ENCODE measurements at places on chromosomes 3 and 15. TPM values are rescaled to one million over a fixed set of nuclear protein-coding genes. Genes with fewer than 3 reads are reported as not detected.

GRCh38 chr3:5389057-5389456 lies 201.6 kb downstream of the EDEM1 start:
- DNase-seq, result no peak

DNA sequence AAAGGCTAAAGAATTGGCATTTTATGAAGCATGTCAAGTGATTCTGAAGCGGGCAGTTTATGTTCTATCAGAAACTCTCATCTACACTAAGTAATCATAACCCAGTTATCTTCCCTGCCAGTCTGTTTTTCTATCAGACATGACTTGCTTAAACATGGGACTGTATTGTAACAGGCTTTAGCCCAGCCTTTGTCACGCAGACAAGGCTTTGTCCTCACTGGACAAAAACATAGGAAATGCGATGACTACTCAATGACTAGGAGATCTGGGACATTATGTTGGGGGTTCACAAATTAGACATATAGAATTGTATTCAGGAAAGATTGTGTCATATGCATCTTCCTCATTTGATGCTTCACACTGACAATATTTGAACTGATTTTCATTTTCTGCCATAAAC lies 115.5 kb downstream of the GADL1 start:
- DNase-seq, result no peak

DNA sequence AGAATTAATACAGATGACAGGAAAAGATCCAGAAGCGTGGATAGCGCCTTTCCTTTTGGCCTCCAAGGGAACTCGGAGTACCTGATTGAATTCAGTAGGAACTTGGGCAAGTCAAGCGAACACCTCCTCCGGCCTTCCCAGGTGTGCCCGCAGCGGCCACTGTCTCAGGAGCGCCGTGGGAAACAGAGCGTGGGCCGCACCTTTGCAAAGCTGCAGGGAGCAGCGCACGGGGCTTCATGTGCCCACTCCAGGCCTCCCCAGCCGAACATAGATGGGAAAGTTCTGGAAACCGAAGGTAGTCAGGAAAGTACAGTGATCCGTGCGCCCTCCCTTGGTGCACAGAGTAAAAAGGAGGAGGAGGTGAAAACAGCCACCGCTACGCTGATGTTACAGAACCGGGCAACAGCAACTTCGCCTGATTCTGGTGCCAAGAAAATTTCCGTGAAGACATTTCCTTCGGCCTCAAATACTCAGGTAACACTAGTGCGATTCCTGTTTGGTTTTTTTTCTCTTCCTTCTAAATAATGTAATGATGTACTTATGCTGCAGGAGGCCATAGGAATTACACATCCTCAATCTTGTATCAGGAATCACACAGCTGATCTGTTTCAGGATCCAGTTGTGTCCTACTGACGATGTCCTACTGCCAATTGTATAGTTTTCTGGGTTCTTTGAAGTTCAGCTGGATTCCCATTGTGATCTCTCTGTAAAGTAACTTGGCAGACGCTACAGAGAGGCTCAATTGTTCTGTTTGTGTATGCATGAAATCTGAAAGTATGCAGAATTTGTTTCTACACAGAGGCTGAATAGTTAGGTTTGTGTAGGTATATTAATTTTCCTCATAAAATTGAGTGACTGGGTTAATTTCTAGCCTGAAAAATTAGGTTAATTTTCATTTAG lies 63.1 kb downstream of the CGNL1 start:
- no peak for DNase-seq

DNA sequence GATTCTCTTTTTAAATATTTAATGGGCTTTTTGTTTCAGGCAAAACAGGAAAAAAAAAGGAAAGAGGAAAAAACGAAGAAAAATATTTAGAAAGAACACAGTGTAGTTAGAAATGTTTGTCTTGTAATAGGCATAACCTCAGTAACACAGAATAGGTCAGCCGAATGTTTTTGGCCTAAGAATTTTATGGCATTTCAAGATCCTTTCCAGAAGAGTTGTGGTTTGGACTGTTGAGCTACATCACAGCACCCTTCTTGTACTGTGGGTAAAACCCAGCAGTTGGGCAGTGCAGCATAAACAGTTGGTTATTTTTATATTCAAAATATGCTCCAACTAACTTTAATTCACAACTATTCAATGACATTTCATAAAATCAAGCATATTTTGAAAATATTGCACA lies 474.4 kb upstream of the AGTR1 start:
- no peak for DNase-seq

GRCh38 chr3:140850210-140850955 lies 91.3 kb upstream of the SLC25A36 start:
- DNase-seq, result no peak

The SIDT1 gene
- total RNA-seq, result 0.59 TPM

The DGKG gene
- 0.16 TPM for total RNA-seq

The MAP2K5 gene
- total RNA-seq, result 9.3 TPM

GRCh38 chr3:44906997-44907396 lies 32.6 kb downstream of the TGM4 start:
- no peak for DNase-seq

DNA sequence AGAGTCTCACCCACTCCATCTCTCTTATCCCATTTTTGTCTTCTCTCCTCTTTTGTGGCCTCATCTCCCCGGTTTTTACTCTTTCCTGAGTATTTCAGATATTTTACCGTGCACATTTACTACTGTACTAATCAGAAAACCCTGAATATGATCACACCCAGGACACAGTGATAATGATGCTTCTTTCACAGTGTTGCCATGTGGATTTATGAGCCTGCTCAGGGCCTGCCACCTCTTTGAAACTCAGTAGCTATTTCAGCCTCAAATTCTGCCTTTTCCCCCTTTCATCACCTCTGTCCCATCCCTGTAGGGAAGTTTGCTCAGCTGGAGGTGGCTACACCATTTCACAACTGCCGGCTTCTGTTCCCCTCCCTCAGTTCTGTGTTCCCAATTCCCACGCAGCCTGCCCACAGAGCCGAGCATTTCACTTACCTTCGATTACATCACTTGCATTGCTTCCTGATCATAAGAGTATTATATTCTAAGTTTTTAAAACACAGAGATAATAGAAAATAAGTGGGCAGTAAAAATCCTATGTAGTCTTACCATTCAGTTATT lies 33.2 kb downstream of the ARNT2 start:
- no peak for DNase-seq

DNA sequence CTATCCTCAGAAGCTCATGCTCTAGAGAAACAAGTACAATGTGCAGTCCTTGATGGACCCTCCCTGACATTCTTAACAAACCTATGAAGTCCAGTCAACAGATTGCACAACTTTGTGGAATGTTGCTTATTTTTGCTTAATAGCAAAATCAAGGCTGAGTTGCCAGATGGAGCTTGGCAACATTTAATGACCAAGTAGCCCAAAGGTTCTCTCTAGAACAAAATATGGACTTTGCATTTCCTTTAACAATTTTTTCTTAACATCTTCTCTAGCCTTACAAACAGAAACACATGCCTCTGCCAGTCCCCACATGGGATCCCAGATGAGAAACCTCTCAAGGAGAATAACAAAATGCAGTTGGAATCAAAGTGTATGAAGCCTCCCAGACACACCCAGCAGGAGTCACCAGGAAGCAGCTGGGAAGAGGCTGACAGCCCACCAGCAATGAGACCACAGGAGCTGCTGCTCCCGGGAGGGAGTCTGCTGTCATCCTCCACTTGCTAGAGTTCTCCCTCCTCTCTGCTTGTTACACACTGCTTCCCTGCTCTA lies 422.5 kb upstream of the CDIN1 start:
- DNase-seq, result no peak

DNA sequence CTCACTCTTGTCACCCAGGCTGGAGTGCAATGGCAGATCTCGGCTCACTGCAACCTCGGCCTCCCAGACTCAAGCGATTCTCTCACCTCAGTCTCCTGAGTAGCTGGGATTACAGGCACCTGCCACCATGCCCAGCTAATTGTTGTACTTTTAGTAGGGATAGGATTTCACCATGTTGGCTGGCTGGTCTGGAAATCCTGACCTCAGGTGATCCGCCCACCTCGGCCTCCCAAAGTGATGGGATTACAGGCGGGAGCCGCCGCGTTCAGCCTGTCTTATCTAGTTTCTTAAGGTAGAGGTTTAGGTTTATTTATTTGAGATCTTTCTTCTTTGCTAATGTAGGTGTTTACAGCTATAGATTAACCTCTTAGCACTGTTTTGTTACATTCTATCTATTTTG lies 708.8 kb downstream of the ZNF385D start:
- no peak for DNase-seq

GRCh38 chr3:12536423-12536822 lies 8.9 kb downstream of the MKRN2OS start:
- no peak for DNase-seq

- DNase-seq, result no peak
These were observed 40.0 kb downstream of the TM4SF4 start for GRCh38 chr3:149514471-149514870.

- no peak for DNase-seq
These were observed 149.7 kb downstream of the RBMS3 start for GRCh38 chr3:29430558-29430971.

DNA sequence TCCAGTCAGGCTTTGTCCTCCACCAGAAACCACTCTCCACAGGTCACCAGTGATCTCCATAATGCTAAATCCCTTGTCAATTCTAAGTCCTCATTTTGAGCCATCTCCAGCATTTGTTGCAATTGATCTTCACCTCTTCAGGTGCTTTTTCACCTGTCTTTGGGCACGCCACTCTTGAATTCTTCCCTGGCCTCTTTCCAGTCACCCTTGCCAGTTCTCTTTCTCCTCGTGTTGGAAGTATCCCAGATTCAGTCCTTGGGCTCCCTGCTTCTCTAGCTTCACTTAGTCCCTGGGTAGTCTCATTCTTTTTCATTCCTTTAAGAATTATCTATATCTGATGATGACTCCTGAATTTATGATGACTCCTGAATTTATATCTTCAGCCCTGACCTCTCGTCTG lies 37.5 kb downstream of the MAPK6 start:
- no peak for DNase-seq

GRCh38 chr15:41203395-41203794 lies 27.2 kb downstream of the EXD1 start:
- no peak for DNase-seq

GRCh38 chr15:62060896-62061280 lies 641 bp upstream of the VPS13C start:
- DNase-seq, result no peak

- no peak for DNase-seq
These were observed 18.9 kb upstream of the CMTM8 start for GRCh38 chr3:32219537-32219936.

- DNase-seq, result no peak
These were observed 33.5 kb upstream of the HHATL start for GRCh38 chr3:42736081-42736480.

DNA sequence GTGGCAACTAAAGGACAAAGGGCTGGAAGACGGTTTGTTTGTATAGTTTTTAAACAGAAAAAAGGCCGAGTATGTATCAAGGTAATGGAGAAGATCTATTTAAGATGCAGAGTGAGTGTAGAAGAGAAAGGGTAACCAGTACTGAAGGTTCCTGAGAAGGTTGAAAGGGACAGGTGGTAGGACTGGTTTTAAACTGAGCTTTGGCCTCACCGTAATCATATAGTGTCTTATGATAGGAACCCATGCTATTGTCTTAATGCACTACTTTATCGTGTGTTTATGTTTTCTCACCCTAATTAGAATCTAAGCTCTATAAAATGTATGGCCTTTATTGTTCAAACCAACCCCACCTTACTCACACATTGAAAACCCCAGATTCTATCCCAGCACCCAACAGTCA lies 32.7 kb downstream of the FHIT start:
- DNase-seq, result no peak

DNA sequence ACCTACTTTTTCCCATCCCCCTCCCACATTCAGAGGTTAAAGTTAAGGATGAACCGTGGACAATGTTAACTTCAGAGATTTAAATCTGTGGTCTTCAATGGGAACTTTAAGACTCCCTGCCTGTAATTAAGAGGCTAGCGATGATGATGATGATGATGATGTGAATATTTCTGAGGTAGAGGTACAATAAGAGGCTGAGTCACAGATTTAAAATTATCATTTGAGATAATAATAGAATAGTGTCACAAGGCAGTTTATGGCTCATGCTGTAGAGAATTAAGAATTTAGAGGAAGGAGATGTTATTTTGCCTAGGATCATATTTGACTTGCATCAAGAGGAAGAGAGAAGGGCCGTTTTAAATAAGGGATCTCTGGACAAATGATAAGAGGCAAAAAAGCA lies 146.2 kb downstream of the BBX start:
- DNase-seq, result no peak

The DUOXA2 gene
- 7.3 TPM for total RNA-seq

DNA sequence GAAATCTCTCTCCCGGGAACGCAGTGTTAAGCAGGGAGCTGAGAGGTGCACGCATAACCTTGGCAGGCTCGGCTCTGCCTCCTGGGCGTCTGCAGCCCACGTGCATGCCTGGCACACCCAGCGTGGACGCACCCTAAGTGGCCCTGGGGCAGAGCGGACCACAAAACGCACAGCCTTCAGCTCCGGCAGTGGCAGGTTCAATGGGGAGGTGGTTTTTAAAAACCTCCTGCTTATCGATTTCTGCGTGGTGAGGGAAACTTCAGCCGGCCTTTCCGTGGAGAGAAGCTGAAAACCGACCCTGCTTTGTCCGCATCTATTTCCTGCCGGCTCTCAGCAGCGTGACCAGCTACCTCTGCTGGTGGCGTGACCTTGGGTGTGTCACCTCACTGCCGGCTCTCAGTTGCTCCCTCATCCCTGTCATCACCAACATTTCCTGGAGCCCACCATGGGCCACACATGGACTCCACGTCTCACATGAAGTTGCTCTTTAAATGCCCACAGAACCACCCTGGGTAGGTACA lies 134.8 kb upstream of the MEF2A start:
- no peak for DNase-seq

The SELENOK gene
- total RNA-seq, result 24.4 TPM

GRCh38 chr3:37961622-37962431 lies 28.8 kb upstream of the VILL start:
- no peak for DNase-seq

GRCh38 chr3:83842511-83842910 lies 1116.3 kb upstream of the CADM2 start:
- DNase-seq, result no peak

The KCNMB3 gene
- 1.4 TPM for total RNA-seq

- no peak for DNase-seq
These were observed 173.9 kb upstream of the LMCD1 start for GRCh38 chr3:8327739-8328138.

GRCh38 chr3:4720316-4721075 lies 227.3 kb downstream of the ITPR1 start:
- peak; percentile 89 for DNase-seq

GRCh38 chr3:135231737-135232136 lies 436.7 kb downstream of the EPHB1 start:
- no peak for DNase-seq

DNA sequence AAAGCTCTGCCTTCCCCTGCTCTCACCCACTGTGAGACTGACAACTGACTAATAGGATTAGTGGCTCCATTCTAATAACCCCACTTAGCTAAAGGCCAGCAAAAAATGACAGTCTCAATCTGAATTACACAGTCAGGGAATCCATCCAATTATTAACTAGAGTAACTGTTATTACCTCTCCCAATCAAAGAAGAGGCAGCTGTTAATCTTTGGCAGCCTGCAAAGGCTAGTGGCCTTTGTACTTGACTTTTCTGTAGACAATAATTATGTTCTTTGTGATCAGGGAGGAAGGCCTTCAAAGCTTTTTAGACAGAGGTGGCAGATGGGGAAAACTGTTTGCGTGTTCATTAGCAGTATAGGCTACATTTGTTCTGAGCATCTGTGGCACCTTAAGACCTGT lies 177.7 kb downstream of the ISL2 start:
- no peak for DNase-seq
